ENCODE measurements at places on chromosomes 7 and 10.

DNA sequence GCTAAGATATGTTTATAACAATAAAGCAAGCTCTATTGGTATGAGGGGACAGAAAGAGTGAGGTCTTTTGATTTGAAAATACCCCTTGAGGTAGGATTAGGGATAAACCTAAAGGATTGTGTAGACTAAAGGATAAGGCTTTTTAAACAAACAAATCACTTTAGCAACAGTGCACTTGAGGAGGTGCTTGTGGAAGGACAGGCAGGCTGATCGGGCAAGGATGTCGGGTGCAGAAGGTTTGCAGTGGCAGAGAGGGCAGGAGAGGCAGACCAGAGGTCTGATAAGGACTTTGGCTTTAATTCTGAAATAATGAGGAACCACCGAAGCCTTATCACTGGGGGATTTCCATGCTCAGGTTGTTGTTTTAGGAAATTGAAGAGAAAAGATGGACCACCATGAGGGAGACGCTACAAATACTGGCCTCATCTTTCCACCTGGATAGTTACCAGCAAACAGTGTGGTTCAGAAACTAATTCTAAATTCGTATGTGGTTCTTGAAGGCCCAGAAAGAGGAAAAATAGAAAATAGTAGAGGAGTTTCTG is 119.5 kb upstream of the KLF6 start:
- no peak for DNase-seq

GRCh38 chr10:29345910-29346209 is 57.0 kb downstream of the LYZL1 start:
- no peak for DNase-seq

DNA sequence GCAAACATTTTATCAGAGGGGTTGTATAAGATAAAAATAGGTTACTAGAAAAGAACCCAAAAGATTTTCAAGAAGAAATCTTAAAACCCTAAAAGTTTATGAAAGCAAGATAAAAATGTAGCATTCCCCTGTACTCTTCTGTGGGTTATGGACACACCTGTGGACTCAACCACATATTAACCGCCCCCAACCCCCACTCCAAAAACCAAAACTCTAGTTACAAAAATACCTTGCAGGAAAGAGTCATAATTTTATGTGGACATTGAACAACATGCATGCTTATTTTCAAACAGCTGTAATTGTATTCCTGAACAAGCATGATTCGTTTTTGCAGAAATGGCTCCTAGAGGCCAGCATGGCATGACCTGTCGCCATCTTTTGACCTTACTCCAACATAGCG is 466.9 kb downstream of the PHTF2 start:
- DNase-seq: no peak

DNA sequence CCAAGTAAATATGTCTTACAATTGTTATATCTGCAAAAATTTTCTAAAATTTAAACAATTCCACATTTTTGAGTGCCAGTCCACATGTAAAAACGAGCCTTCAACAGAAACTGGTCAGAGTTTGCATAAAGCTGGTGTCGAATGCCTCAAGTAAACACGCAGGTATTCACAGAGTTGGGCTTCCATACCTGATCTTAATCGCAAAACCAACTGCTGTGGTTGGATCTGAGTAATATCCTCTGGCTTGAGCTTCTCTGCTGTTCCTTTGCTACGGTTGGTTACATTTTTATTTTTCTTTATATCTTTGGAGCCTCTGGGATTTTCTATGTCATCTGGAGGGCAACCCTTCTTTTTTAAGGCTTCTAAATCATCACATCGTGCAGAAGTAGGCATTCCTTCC is 28.4 kb downstream of the ITGB1 start:
- DNase-seq: no peak

DNA sequence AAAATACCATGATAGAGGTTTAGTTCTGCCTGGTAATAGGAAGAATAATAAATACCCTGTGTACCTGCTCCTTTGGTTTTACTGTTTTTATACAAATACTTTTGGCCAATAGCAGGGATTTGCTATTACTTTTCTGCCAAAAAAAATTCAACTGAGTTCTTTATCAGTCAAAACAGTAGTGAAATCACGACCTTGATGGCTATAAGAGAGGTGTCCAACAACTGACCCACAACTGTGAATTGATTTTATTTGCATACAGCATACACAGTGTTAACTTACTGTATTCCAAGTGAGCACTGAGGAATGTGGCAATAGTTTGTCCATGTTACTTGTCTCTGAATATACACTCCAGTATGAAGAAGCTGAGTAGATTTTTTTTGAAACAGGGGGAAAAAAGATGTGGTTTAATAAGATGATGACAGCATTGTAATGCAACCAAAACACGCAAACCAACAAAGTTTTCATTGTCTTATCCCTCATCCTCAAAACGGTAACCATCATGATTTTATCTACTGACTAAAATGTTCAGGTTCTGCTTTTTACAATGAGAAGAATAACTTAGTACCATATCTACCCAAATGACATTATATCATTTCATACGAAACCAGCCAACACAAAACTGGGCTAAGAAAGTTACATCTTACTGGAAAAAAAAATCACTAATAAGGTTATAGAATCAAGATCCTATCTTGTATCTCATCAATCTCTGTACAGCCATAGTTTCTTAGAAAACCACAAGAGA is 63.3 kb downstream of the GSAP start:
- DNase-seq: no peak

GRCh38 chr7:152667958-152668357 is 8.0 kb downstream of the XRCC2 start:
- DNase-seq: no peak

- DNase-seq: no peak
Measured at GRCh38 chr7:133560900-133561299, 308.0 kb downstream of the EXOC4 start.

DNA sequence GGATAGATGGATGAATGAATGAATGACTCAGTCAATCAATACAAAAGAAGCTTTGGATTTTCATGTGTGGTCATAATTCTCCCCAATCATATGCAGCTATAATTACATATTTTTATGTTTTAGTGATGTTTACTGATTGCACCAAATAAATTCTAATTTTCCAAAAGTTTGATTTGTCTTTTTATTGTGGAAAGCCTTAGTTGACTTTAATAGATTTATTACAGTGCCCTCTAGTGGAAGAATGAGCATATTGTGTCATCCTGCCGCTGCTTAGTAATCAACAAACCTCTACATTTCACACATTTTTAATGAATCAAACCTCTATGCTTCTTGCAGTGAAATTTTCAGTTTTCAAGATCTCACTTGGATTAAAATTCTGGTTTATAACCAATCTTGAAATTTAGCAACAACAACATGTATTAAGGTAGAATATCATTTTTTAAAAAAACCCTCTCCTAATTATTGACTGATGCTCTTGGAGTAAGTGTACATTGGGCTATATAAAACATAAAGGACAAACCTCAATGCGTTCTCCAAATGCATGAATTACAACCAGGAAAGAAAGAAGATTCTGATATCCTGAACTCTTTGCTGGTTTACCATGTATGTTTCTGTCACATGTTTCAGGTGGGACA is 55.6 kb upstream of the PNLIP start:
- no peak for DNase-seq

DNA sequence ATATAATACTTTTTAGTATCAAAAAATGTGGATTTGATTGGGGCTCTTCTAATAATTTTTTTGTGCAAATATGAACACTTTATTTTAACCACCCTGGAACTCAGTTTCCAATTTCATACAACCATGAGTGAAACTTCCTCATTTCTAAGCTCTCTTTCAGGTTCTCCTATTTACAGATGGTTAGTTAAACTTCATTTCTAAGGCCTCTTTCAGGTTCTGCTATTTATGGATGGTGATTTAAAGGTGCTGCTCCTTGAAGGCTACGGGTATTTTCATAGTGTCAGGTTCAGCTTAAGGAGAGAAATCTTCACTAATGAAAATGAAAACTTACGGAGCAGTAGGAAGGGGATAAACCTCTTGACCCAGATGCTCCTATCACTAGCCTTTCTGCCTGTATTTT is 568.3 kb downstream of the KIF20B start:
- DNase-seq: no peak

GRCh38 chr10:113498997-113499396 is 53.9 kb upstream of the HABP2 start:
- no peak for DNase-seq

DNA sequence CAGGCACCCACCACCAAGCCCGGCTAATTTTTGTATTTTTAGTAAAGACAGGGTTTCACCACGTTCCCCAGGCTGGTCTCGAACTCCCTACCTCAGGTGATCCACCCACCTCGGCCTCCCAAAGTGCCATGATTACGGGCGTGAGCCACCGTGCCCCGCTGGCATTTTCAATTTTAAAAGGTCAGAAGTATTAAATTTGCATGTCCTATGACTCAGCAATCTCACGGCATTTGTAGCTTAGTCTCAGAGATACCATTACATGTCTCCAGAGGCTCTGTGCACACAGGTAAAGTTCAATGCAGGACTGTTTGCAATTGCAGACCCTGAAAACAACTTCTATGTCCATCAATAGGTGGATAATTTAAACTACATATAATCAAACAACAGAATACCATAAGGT is 99.2 kb downstream of the DLG5 start:
- DNase-seq: no peak

- DNase-seq: no peak
Measured at GRCh38 chr7:39217783-39218182, 240.1 kb downstream of the POU6F2 start.

DNA sequence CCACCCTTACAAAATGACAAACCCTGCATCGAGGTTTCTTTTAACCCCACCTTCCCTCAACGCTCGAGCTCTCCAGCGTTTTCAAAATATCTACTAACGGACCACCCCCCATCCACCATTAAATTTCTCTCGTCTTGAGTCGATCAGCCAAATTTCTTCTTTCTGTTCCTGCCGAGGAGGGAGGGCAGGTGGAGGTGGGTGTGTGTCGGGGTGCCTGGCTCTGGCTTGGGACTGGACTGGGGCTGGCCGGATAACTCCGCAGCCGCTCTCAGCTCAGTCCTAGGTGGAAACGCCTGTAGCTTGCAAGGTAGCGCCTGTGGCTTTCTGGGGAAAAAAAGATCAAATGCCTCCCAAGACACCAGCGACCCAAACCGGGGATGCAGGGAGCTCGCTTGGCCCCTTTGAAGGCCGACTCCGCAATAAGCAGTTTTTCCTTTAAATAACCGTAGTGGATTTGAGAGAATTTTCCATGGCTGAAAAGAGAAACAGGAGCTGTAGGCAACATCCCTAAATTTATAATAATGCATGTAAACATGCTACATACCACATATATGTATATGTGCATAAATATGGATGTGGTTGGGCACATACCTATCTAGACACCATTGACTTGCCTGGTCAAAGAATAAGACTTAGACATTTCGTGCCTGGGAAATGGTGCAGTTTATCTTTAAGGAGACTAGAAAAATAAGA is 1.9 kb upstream of the TMEM178B start:
- DNase-seq: no peak

DNA sequence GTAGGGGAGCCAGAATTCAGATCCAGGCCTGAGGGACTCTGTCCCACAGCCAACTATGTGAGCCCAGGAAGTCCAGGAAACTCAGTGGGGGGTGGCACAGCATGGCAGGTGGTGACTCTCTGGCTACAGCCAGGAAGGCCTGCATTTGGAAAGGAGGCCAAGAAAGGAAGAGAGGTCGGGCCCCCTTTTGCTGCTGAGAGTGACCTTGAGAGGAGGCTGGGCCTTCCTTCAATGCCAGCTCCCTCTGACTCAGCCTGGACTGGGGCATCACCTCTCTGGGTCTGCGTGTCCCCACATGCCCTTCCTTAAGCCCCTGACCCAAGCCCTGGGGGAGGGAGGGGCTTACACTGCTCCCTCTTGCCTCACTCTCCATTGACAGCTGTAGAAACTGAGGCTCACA is 6.4 kb upstream of the MYL10 start:
- no peak for DNase-seq

DNA sequence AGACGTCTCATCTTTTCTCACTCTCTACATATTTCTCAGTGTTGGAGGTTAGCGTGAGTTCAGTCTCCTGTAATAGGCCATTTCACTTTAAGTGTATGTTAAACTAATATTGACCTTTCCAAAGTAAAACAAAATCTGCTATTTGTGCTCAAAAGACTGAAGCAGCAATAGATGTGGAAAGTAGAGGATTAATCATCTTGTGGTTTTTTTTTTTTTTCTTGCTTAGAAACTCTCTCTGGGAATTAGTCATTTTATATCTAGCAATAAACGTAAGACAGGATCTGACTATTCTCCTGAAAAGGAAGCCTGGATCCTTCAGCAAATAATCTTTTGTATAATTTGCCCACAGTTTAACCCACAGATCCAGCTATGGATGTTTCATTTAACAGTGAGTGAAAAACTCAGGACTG is 81.7 kb downstream of the NRP1 start:
- no peak for DNase-seq

- no peak for DNase-seq
Measured at GRCh38 chr7:36904101-36904500, 179.8 kb upstream of the AOAH start.

GRCh38 chr7:47685151-47685550 is 103.2 kb upstream of the TNS3 start:
- no peak for DNase-seq

DNA sequence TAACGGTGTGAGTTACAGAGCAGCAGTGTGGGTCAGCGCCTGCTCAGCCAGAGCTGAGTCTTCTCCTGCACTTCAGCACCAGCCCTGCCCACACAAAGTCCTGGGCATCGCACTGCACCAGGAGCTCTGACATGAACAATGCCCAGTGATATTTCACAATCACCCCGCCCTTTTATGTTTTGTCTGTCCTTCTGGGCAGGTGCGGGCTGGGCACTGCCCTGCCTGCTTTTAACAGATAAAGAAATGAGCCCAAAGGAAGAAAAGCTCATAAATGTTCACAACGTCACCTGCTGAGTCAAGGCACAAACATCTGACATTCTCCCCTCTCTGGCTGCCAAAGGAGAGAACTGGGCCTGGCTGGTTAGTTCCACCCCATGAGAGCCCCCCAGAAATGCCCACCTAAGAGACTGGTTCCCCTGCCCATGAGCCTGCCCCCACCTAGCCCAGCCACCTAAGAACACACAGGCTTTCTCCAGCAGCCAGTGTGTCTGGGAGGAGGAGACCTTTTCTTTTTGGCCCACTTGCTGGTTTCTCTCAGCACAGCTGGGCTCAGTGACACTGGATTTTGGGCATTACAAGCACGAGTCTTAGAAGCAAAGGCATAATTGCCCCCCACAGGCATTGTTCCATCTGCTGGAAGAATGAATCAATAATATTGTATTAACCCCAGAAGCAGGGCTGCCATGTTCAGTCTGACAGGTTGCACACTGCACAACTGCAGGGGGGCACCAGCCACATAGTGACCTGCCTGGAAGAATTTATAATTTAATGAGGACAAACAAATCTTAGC is 22.3 kb downstream of the CALML3 start:
- no peak for DNase-seq

- no peak for DNase-seq
Measured at GRCh38 chr10:30039567-30039966, 19.8 kb downstream of the JCAD start.

DNA sequence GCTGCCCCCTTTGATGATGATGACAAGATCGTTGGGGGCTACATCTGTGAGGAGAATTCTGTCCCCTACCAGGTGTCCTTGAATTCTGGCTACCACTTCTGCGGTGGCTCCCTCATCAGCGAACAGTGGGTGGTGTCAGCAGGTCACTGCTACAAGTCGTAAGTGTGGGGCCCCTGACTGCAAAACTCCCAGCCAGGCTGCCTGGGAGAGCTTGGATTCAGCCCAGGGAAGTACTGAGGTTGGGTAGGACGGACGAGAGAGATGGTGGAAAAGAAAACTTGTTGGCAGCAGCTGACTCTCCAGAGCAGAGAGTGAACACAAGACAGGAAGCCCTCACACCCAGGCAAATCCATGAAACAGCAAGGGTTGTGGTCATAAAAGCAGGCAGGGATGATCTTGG is 1.3 kb downstream of the PRSS2 start:
- no peak for DNase-seq

Measured in stimulated activated CD8-positive, alpha-beta memory T cell treated with anti-CD3 and anti-CD28 coated beads, Interleukin-2, amount 100 ng/mL, for 1 hour (primary cell).